ENCODE measurements at places on chromosomes 3 and 15.

- no peak for DNase-seq
Measured at GRCh38 chr15:64732156-64732860, 43.1 kb downstream of the RBPMS2 start.

DNA sequence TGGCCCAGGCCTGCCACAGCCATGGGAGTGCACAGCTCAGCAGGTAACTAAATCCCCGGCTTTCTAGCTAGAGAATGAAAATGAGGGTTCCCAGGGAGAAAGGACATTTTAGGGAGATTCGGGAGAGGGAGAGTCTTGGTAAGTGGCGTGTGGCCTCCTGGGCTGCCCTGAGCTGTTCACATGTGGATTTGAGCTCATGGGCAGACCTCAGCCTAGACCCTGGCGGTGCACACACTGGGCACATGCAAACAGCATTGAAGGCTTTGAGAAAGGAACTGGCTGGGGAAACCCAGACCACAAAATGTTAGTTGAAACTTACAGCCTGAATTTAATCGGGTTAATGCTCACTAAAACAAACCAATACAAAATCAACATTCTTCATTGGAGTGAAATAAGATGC lies 72.4 kb downstream of the TFRC start:
- no peak for DNase-seq

DNA sequence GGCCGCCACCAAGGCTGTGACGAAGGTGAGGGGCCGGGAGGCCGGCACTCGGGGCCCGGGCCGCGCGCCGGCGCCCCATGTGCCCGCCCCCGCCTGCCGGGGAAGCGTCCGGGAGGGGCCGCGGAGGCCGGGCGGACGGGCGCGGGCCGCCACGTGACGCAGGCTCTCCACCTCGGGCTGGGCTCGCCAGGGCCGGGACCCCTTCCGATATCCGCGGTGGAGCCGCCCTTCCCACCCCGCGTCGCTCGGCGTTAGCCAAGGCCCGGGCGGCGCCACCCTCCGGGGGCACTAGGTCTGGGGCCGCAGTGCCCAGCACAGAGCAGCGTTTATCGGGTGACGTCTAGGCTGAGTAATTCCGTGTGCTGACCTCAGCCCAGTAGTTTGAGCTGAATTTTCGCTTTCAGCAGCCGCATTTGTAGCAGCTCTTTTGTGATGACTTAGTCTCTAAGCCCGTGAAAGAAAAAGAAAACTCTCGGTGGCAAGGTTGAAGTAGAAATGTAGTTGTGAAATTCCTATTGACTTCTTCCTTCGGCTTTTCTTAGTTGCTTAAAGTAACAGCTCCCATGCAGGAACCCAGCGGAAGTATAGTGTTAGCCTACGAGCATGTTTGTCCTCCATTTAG lies 885 bp downstream of the CDV3 start:
- DNase-seq = peak; percentile 79

DNA sequence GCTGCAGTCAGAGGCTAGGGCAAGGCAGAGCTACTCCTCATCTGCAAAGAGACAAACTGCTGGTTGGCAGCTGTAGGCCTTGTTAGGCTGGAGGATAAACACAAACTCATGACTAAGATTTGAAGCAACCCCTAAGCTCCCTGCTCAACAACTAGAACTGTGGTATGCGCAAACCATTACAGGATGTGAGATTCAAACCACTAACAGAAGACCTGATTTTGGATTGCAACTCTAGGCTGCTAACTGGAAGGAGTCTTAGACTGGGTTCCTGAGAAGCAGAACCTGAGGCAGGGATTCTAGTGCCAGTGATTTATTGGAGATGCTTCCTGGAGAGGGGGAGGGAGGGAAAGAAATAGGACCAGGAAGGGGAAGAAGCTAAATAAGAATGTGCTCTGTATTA lies 22.5 kb downstream of the CCR4 start:
- DNase-seq = no peak

DNA sequence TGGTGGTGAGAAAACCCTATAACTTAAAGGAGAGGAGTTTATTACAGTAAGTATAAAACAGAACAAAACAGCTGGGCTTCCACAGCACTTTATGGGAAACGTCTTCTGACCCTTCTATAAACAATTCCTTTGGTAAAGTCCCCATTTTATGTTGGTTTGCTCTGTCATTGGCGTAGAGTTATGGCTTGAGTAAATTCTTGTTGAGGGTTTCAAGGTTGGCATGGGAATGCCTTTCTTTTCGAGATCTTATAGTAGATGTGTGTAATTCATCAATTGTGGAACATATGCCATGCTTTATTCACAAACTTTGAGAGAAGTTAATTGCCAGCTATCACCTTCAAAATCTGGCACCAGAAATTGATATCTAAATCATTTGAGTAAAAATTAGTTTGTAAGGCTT lies 11.6 kb upstream of the CHL1 start:
- DNase-seq = no peak

- DNase-seq = no peak
Measured at GRCh38 chr3:138140940-138141339, 8.8 kb upstream of the A4GNT start.

- DNase-seq = no peak
Measured at GRCh38 chr3:97612632-97613031, 151.9 kb upstream of the ARL6 start.

DNA sequence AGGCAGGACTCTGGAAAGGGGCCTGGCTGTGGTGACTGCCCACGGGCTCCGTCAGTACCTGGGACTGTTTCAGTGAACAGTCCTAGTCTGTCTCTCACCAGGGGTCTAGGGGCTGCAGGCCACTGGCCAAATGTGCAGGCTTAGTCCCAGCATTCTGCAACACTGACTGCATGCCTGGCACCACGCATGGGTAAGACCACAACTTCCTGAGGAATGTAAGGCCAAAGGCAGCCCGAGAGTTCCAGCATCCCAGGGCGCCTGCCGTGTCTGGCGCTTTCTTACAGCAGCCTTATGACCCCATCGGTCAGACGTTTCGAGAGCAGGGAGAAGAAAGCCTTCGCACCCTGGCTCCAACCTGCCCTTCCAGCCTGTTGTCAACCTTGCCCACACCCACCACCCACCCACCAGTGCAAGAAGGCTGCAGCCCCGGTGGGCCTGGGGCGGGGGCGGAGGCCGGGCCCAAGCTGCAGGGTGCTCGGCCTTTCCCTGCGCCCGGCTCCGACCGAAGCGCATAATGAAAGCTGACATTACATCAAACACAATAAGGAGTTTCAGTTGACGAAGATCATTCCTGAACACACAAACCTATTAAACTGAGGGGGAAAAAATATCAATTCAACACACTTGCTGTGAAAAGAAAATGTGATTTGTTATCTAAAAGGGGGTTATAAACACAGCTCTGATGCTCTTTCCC lies 29.5 kb upstream of the TMEM115 start:
- DNase-seq = no peak

DNA sequence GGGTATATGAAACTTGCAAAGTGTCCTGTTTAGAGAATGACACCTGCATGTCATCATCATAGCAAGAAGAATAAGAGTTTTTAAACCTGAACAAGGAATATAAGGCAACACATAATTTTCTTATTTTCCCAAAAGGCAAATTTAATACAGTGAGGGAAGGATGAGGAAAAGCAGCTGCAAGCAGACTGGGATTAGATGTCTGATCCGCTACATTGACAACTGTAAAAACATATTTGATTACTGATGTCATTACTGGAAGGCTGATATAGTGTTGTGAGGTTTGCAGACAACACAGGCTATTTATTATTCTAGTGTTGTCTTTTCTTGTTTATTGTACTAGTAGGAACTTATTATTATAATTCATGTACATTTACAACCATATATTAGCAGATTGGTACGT lies 528.7 kb downstream of the ZIC1 start:
- DNase-seq = no peak

DNA sequence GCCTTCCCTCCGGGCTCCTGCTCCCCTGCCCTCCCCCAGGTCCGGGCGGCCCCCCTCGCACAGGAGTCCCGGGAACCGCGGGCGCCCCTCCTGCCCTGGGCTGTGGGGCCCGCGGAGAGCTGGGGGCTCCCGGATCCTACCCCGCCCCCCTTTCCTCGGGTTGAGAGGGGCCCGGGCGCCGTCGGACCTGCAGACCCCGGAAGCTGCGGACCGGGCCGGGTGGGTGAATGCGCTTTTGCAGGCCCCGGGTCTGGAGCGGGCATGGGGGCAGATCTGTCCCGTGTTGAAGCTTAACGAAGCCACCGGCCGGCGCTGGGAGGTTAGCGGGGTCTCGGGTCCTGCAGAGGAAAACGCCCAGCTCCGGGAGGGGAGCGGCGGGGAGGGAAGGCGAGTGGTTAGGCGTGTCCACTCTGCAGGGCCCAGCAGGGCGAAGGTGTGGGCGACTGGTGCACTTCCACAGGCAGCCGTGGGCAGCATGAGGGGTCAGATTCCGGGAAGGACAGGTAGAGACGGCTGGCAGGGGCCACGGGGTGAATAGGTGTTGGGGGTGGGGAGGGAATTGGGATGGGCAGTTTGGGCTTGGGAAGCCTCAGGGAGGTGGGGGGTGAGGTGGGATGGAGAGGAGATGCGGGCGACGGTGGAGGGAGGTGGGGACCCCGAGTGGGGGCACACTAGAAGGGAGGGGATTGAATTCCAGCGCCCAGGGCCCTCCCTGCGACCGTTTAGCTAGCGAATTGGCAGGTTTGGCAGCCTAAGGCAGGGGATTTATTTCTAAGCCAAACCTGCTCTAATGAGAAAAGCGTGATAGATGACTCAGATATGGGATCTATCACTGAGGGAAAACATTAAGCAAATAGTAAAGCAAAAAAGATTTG lies 635 bp downstream of the CD276 start:
- peak; percentile 67 for DNase-seq

DNA sequence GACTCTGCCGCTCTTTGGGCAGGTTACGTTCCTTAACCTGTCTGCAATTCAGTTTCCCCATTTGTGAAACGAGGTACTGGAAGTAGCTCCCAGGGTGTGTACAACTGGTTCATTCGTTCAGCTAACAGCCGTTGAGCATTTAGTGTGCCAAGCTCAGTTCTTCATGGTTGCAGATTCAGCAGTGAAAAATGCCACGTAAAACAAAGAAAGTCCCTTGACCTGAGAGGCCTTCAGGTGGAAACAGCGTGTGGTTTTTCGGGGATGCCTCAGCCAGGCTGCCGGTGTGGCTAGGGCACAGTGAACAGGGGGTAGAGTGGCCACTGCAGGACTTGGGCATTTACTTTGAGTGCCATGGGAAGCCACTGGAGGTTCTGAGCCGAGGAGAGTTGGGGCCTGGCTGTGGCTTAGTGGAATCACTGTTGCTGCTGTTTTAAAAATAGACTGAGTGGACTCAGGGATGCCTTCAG lies 4.7 kb downstream of the SYNM start:
- no peak for DNase-seq

DNA sequence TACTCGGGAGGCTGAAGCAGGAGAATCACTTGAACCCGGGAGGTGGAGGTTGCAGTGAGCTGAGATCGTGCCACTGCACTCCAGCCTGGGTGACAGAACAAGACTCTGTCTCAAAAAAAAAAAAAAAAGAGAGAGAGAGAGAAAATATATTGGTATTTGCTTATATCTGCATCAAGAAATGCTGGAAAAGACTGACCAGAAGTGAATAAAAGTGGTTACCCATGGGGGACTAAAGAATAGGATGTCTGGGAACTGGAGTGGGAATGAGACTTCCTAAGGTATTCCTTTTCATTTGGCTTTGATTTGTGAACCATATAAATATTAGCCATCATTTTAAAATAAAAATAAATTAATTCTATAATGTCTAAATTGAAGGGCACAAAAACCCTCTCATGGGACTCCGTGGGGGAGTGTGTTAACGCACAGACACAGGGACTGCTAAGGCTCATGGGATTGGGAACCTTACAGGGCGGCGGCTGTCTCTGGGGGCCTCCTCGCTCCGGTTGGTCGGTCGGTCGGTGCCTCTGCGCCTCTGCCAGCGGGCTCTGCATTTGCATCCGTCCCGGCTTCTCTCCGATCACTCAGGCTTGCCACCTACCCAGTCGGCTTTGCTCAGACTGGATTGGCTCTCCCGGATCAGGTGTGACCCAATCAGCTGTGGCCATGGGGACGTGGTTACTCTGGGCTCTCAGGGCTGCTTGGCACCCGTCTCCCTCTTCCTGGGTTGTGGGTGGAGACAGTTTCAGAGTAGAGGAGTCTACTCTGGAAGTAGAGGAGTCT lies 12.7 kb upstream of the TSPAN3 start:
- peak; percentile 52 for DNase-seq

GRCh38 chr15:62979252-62979651 lies 63.3 kb upstream of the TPM1 start:
- no peak for DNase-seq

DNA sequence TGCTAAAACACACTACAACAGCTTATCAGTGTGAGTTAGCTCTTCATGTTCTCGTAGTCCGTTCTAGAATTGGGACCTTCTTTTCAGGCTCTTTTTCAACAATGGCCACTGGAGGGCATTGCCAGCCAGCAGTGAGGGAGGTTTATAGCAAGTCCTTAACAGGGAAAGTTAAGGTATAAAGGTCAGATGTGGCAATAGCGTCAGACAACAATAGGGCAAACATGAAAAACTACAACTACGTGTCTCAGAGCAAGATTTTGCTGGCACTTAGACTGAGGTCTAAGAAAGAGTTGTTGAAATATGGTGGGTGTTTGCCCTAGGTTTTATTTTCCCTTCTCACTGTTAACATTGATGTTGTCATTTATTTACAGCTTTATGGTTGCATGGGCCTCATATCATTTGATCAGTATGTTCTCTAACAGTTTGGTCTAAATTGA lies 161.4 kb downstream of the GMNC start:
- peak; percentile 50 for DNase-seq

GRCh38 chr3:195160257-195160898 lies 110.6 kb downstream of the XXYLT1 start:
- no peak for DNase-seq

- no peak for DNase-seq
Measured at GRCh38 chr3:10365791-10366190, 44.9 kb upstream of the SEC13 start.

DNA sequence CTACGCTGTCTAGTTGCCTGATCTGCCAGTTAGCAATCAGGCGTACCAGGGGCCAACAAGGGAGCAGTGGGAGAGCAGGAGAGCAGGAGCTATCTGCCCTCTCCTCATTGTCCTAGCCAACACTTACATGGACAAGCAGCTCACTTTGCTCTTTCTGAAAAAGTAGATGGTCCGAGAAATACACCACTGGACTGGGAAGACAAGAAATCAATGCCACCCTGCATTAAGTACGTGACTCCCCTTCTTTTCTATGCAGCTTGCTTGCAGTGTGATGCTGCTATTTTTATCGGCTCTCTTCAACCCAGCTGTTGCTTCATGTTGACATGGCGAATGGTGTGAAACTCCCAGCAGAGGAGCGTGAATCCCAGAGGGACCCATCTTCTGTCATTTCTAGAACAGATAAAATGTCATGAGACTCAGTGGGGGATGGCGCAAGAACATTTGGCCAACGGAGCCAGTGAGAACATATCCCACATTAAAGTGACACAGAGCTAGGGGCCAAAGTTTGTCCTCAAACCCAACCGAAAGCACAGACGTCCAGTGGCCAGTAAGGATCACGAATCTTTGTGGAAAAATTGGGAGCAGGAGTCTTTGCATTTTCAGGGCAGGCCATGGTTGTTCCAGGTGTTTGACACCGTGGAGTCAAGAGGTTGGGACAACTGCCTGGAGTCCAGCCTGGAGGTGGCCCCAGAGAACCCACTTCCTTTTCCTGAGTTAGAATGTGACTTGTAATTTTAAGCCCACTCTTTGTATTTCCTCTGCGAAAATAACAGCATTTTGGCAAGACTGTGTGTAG lies 53.7 kb upstream of the MEF2A start:
- no peak for DNase-seq

Measured in D341Med (cell line).